ENCODE measurements at places on chromosomes 13 and 19. TPM values are rescaled to one million over a fixed set of nuclear protein-coding genes. Genes with fewer than 3 reads are reported as not detected.
A peak's percentile ranks its signal among the peaks of the same experiment; 100 is the strongest.

DNA sequence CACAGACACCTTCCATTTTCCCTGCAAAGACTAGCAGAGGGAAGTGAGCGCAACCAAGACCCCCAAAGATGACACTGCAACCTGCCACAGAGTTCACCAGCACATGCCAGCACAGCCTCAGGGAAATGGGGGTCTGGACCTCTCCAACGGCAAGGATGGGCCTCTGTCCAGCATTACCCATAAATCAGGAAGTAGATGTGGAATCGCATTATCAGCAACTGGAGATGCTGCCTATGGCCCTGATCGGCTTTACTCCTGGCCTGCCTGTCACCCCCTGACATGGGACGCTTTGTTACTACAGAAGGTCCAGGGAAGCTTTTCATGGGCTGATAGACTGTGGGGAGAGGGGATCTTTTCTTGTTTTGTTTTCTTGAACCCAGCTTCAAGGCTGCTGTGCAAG, 41.4 kb upstream of the POU2F2 start:
- DNase-seq = no peak
- H3K36me3 ChIP-seq = no peaks in the 10 kb centered on the region
- H3K27ac ChIP-seq = no peak overlapping the region
- peaks cover 56% of the 10 kb centered on the region for H3K27me3 ChIP-seq

- no peaks in the 10 kb centered on the region for H3K27me3 ChIP-seq
- no peak overlapping the region for H3K27ac ChIP-seq
- H3K4me1 ChIP-seq = no peaks in the 10 kb centered on the region
- no peaks in the 10 kb centered on the region for H3K36me3 ChIP-seq
- no peak for DNase-seq
Observed at GRCh38 chr19:15696654-15697194, 23.8 kb downstream of the CYP4F12 start.

PSG5 gene
- not detected for total RNA-seq

DNA sequence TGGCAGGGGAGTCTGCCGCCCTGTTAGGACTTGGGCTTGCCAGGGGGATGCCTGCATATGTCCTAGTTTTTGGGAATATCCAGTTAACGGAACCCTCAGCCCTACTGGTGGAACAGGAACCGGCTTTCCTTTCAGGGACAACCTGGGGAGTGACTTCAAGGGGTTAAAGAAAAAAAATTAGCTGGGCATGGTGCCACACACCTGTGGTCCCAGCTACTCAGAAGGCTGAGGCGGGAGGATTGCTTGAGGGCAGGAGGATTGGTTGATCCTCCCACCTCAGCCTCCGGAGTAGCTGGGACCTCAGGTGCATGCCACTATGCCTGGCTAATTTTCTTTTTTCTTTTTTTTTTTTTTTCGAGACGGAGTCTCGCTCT, 22.5 kb downstream of the LDLR start:
- no peaks in the 10 kb centered on the region for H3K27me3 ChIP-seq
- DNase-seq = no peak
- H3K4me1 ChIP-seq = peaks cover 8% of the 10 kb centered on the region
- H3K4me3 ChIP-seq = no peak overlapping the region
- peaks cover 97% of the 10 kb centered on the region for H3K36me3 ChIP-seq

OR7D2 gene
- 0.40 TPM for total RNA-seq

DNA sequence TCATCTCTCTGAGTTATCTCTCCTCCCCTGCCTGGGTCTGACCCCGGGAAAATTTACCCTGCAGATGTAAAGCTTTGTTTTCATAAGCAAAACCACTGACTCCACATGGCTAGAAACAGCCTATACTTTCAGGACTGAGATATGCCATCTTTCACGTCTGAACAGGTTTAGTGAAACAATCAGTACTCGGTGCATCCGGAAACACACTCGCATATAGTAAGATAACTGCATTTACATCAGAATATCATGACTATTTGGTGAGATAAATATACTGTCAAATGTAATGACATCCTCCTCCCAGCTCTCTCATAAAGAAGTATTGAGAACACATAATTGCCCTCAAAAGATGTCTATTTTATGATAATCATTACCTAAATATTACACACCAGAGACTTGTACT, 172.8 kb downstream of the EFNB2 start:
- H3K27ac ChIP-seq = no peak overlapping the region
- no peaks in the 10 kb centered on the region for H3K27me3 ChIP-seq
- no peaks in the 10 kb centered on the region for H3K36me3 ChIP-seq
- no peaks in the 10 kb centered on the region for H3K4me1 ChIP-seq
- no peak for DNase-seq

DNA sequence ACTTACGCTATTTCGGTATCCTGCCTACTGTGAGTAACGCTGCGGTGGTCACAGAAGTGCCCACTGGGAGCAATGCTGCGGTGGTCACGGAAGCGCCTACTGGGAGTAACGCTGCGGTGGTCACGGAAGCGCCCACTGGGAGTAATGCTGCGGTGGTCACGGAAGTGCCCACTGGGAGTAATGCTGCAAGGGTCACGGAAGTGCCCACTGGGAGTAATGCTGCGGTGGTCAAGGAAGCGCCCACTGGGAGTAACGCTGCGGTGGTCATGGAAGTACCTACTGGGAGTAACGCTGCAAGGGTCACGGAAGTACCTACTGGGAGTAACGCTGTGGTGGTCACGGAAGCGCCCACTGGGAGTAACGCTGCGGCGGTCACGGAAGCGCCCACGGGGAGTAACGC, 52.1 kb upstream of the SOX1 start:
- H3K4me3 ChIP-seq = no peak overlapping the region
- no peak for DNase-seq
- no peaks in the 10 kb centered on the region for H3K36me3 ChIP-seq
- no peaks in the 10 kb centered on the region for H3K4me1 ChIP-seq
- no peak overlapping the region for H3K27ac ChIP-seq

ADGRE3 gene
- not detected for total RNA-seq

- H3K4me3 ChIP-seq = no peak overlapping the region
- H3K27me3 ChIP-seq = no peaks in the 10 kb centered on the region
- no peaks in the 10 kb centered on the region for H3K4me1 ChIP-seq
- H3K27ac ChIP-seq = no peak overlapping the region
Observed at GRCh38 chr13:64332048-64332447, 2898.1 kb downstream of the PCDH9 start.

CAPN12 gene
- 4.8 TPM for total RNA-seq

SLC1A6 gene
- total RNA-seq = not detected

CERS4 gene
- 3.7 TPM for total RNA-seq

DNA sequence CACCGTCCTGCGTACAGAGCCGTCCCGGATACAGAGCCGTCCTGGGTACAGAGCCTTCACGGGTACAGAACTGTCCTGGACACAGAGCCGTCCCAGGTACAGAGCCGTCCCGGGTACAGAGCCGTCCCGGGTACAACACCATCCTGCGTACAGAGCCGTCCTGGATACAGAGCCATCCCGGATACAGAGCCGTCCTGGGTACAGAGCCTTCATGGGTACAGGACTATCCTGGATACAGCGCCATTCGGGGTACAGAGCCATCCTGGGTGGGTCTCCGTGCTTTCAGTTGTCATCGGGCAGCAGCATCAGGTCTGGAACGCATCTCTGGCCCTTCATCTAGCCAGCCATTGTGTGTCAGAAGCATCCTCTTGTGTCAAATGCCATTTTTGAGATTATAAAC, 222.3 kb upstream of the SOX1 start:
- H3K27me3 ChIP-seq = peaks cover 14% of the 10 kb centered on the region
- DNase-seq = no peak
- no peaks in the 10 kb centered on the region for H3K36me3 ChIP-seq
- H3K4me1 ChIP-seq = no peaks in the 10 kb centered on the region
- H3K27ac ChIP-seq = no peak overlapping the region

GRCh38 chr13:104779311-104779993, 1713.2 kb upstream of the SLC10A2 start:
- H3K27me3 ChIP-seq = no peaks in the 10 kb centered on the region
- no peak overlapping the region for H3K4me3 ChIP-seq
- H3K36me3 ChIP-seq = no peaks in the 10 kb centered on the region
- no peaks in the 10 kb centered on the region for H3K4me1 ChIP-seq

DNA sequence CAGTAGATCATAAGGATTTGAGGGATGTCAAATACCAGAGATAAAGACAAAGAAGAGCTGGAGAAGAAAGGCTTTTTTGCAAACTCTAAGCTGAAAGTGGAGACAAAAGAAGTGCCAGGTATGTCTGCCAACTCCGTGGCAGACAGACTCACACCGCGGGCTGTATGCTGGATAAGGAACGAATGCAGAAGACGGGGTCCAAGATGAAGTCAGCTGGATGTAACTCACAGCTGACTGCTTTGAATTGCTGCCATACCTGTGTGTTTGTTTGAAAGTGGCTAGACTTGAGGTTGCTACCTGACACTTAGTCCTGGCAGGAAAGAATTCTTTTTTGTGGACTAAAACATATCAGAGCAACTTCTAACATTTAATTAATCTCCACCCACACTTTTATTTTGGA, 398.8 kb downstream of the DLEU7 start:
- no peaks in the 10 kb centered on the region for H3K4me1 ChIP-seq
- H3K4me3 ChIP-seq = no peak overlapping the region
- H3K27me3 ChIP-seq = no peaks in the 10 kb centered on the region
- H3K27ac ChIP-seq = no peak overlapping the region

ALOX5AP gene
- 0.31 TPM for total RNA-seq

LRRC63 gene
- 0.18 TPM for total RNA-seq

DNA sequence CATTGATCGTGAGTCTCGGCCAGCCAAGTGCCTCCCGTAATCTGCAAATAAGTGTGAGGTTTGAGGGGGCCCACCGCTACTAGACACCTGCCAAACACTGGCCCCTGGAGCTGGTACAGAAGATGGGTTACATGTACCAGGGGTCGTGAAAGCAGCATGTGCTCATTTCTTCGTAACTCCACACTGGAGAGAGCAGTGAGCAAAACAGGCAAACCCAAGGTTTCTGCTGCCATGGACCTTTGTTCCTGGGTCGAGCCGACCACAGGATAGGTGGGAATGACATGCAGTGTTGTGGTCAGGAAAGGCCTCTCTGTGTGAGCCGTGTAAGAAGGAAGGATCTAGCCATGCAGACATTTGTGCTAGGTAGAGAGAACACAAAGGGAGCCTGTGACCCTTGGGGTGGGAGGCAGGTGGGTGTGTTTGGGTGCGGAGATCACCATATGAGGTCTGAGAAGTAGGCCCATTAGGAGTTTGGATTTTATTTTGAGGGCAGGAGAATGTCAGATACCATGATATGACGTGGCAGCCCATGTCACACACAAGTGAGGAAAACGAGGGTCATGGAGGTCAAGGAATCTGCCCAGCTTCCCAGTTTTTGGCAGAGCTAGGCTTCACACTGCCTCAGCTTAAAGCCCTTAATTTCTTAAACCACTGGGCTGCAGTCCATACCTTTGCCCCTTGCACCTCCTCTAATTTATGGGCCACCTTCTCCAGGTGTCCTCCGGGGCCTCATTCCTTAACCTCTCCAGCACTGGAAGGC, 919 bp downstream of the GTF3A start:
- peak overlapping the region; percentile 65 for H3K4me3 ChIP-seq
- no peaks in the 10 kb centered on the region for H3K27me3 ChIP-seq
- peaks cover 41% of the 10 kb centered on the region for H3K36me3 ChIP-seq
- DNase-seq = no peak
- H3K4me1 ChIP-seq = peaks cover 37% of the 10 kb centered on the region
- H3K27ac ChIP-seq = peak overlapping the region; percentile 85

DNA sequence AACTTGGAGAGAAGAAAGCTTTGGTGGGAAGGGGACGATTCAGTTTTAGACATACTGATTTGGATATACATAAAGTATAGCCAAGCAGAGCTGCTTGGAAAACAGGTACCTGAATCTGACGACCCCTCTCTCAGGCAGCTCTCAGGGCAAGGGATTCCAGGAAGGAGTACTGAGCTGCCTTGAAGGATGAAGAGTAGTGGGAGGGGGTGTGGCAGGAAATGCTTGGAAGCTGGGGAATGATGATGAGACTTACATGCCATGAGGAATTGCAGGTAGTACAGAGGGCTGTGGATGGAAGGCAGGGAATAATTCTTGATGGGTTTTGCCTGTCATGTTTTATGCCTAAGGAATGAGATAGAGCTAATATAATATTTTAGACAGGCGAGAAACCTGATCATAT, 38.7 kb downstream of the HTR2A start:
- H3K27me3 ChIP-seq = no peaks in the 10 kb centered on the region
- no peak overlapping the region for H3K4me3 ChIP-seq
- H3K36me3 ChIP-seq = no peaks in the 10 kb centered on the region
- no peak for DNase-seq
- H3K4me1 ChIP-seq = no peaks in the 10 kb centered on the region

CCDC70 gene
- total RNA-seq = not detected

GRCh38 chr13:23758798-23759527, 130.2 kb downstream of the MIPEP start:
- H3K4me3 ChIP-seq = no peak overlapping the region
- no peaks in the 10 kb centered on the region for H3K36me3 ChIP-seq
- DNase-seq = no peak
- H3K27me3 ChIP-seq = no peaks in the 10 kb centered on the region
- no peak overlapping the region for H3K27ac ChIP-seq

GRCh38 chr13:43608400-43609137, 178.2 kb downstream of the ENOX1 start:
- H3K4me1 ChIP-seq = no peaks in the 10 kb centered on the region
- no peak for DNase-seq
- no peak overlapping the region for H3K4me3 ChIP-seq
- no peaks in the 10 kb centered on the region for H3K36me3 ChIP-seq
- H3K27me3 ChIP-seq = no peaks in the 10 kb centered on the region
- no peak overlapping the region for H3K27ac ChIP-seq

- DNase-seq = no peak
- no peak overlapping the region for H3K4me3 ChIP-seq
- no peaks in the 10 kb centered on the region for H3K4me1 ChIP-seq
Observed at GRCh38 chr13:45768656-45769479, 66.7 kb downstream of the CBY2 start.

FFAR3 gene
- not detected for total RNA-seq

ZNF225 gene
- total RNA-seq = 2.3 TPM

ZNF547 gene
- 0.51 TPM for total RNA-seq

GRCh38 chr19:5091018-5091683, 122.2 kb downstream of the KDM4B start:
- H3K27ac ChIP-seq = peak overlapping the region; percentile 98
- H3K4me1 ChIP-seq = peaks cover 41% of the 10 kb centered on the region

- DNase-seq = no peak
- H3K27ac ChIP-seq = no peak overlapping the region
- no peaks in the 10 kb centered on the region for H3K36me3 ChIP-seq
Observed at GRCh38 chr13:63124863-63125262, 1709.2 kb upstream of the PCDH20 start.

DNA sequence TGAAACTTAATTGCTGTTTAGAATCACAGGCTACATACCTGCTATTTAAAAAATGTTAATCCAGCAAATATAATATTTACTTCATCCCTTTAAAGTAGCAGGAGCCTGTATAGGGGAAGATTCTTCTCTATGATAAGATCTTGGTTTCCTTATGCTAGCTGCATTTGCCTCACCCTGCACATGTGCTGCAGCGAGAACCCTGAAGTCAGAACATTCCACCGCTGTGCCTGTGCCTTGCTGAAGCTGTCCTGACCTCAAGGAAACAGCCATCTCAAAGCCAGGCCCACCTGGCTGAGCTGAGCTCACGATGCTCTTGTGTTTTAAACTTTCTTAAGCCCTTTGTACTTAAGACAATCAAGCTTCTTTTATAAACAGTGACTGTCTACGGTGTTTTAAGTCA, 355.0 kb upstream of the PCDH20 start:
- no peak overlapping the region for H3K27ac ChIP-seq
- DNase-seq = no peak
- no peaks in the 10 kb centered on the region for H3K4me1 ChIP-seq
- no peaks in the 10 kb centered on the region for H3K36me3 ChIP-seq
- H3K27me3 ChIP-seq = no peaks in the 10 kb centered on the region
